ENCODE measurements at places on chromosomes 4 and X. TPM values are rescaled to one million over a fixed set of nuclear protein-coding genes. Genes with fewer than 3 reads are reported as not detected.

Gene PCDH11X
- 1.1 TPM for total RNA-seq

DNA sequence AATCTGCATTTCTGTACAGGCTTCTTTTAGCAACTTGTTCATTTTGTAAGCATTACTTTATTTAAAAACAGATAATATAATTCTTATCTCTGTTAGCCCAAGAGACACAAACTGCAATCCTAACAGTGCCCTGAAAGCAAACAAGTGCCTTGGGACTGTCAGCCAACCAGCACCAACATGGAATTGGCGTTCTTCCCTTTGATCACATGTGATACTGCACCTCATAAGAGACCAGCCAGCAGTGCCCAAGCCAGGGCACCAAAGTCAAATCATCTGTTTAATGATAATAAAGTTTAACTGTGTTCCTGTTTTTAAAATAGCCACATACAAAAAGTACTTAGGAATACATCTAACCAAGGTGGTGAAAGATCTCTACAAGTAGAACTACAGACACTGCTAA, 223.2 kb downstream of the PRDM5 start:
- no peak for DNase-seq

- no peak for DNase-seq
These were observed 57.1 kb downstream of the ELF4 start for GRCh38 chrX:130053236-130053635.

GRCh38 chrX:134181275-134181660, 55.7 kb upstream of the CCDC160 start:
- no peak for DNase-seq

DNA sequence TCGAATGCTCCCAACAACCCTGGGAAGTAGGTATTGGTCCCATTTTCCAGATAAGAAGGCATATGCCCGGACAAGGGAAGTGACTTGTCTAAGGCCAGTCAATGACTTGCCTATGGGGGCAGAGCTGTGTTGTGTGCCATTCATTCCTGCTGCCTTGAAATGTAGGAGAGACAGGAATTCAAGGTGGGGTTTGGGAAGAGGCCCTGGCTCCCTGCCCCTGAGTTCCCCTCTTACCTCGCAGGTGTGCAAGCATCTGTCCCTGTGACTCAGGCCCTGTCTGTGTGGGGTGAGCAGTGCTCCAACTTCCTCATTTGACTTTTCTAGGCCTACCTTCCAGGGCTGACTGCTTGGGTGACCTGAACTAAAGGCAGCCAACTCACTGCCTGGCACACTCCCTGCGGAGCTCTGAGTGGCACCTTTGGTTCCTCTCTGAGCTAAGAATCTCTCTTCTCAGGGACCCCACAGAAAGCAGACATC, 5.1 kb downstream of the EFNB1 start:
- peak; percentile 45 for DNase-seq

Gene LUZP4
- total RNA-seq: not detected

DNA sequence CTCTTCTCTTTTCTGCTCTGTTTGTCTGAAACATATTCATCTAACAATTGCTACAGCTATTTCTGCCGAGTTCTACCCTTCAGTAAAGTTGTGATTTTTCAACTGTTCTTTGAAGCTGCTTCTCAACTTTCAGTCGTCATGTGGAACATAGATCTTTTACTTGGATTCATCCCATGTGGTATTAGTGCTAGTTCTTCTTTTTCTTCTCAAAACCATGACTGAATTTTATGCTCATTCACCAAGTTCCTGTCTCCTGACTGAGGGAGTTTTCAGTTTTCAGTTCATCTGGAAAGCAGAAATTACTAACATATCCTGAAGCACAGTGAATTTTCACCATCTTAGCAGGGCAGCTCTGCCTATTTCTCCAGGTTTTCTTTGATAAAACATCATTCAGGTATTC, 12.1 kb downstream of the ACSL4 start:
- DNase-seq: no peak

GRCh38 chr4:174018236-174018635, 265.2 kb downstream of the FBXO8 start:
- no peak for DNase-seq

DNA sequence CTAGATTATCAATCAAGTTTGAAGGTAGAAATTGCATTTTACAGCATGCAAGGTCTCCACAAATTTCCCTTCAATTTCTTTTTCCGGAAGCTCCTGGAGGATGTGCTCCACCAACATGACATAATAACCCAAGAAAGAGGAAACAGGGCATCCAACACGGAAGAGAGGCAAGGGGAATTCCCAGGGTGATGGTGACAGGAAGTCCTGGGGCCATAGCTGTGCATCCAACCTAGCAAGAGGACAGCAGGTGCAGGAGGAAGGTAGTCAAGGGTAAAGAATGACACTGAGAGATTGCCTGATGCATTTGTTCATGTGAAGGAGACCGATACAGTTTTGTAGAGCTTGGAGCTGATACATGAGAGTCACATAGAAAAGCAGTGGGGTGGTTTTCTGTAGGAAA, 115.7 kb upstream of the LSM6 start:
- no peak for DNase-seq

- DNase-seq: no peak
These were observed 14.9 kb upstream of the PIM2 start for GRCh38 chrX:48933757-48934156.

Gene EMD
- 61.5 TPM for total RNA-seq

DNA sequence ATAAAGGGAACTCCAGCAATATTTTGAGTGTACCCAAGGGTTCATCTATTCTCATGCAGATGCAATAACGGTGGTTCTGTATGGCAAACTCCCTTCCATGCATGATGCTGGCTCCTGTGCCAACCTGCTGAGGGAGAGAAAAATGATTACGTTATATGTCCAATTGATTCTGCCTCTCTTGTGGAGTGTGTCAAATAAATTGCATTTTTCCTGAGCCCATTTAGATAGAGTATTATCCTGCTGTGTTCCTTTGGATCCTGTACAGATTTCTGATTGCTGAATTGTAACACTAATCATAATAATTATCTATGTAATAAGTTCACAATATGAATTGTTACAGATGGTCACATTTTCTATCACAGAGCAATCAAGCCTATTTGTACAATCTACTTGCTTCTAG, 821.7 kb downstream of the C4orf33 start:
- DNase-seq: no peak

DNA sequence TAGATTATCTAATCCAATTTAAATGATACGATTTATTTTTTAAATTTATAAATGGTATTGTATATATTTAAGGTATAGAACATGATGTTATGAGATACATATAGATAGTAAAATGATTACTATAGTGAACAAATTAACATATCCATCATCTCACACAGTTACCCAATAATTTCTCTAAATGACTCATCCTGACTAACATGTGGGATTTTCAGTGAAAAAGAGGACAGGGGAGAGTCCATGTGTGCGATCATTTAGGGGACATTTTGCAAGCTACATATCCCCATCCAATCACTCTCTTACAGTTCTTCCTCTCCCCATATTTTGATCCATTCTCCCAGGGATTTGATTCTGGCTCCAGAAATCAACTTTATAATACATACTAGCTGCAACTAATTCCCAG, 88.2 kb downstream of the ABCB7 start:
- no peak for DNase-seq

Gene GC
- total RNA-seq: not detected

DNA sequence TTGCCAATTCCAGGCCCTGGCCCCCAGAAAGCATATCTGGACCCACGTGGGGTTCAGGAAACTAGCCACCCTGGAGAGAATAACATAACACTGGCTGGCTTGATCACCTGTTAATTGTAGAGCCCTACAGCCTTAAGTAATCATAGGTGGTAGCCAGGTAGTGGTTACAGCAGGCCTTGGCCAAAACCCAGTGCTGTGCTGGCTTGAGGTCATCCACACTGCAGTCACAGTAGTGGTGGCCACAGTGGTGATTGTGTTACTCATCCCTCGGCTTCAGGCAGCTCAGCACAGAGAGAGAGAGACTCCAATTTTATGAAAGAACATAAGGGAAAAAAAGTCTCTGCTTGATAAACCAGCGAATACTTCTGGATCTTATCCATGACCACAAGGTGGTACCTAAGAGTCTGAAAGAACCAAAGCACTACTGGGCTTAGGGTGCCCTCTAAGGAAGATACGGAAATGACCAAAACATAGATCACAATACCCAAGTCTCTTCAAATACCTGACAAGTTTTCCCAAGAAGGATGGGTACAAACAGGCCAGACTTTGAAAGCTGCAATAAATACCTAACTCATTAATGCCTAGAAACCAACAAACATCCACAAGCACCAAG, 46.6 kb upstream of the CDX4 start:
- DNase-seq: no peak

Data from sciatic nerve (tissue), 2 donors.